ENCODE measurements at places on chromosomes 11 and 22. TPM values are rescaled to one million over a fixed set of nuclear protein-coding genes. Genes with fewer than 3 reads are reported as not detected.
A peak's percentile ranks its signal among the peaks of the same experiment; 100 is the strongest.

GRCh38 chr11:17529844-17530185 is 14.4 kb downstream of the USH1C start:
- H3K27me3 ChIP-seq: no peaks in the 10 kb centered on the region
- DNase-seq: peak; percentile 65
- peaks cover 40% of the 10 kb centered on the region for H3K4me1 ChIP-seq

DNA sequence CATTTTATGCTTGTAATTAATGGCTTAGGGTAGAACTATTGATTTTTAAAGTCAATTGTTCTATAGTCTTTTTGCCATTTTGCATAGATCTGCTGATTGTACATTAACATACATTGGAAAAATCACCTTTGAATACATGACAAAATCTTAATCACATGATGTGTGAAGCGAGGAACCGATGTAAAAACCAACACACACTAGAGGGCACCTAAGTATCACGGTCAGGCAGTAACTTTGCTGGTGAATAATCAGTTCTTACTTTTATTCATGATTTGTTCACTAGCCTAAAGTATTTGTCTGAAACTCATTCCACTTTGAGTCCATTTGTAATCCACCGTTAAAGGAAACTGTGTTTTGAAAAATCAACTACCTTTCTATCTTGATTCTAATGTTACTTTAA is 28.2 kb downstream of the JHY start:
- no peaks in the 10 kb centered on the region for H3K36me3 ChIP-seq
- H3K4me1 ChIP-seq: no peaks in the 10 kb centered on the region
- no peak overlapping the region for H3K27ac ChIP-seq
- no peaks in the 10 kb centered on the region for H3K27me3 ChIP-seq
- peak; percentile 2 for DNase-seq
- no peak overlapping the region for H3K4me3 ChIP-seq

GRCh38 chr11:24575392-24575791 is 78.5 kb downstream of the LUZP2 start:
- H3K4me1 ChIP-seq: no peaks in the 10 kb centered on the region
- H3K36me3 ChIP-seq: no peaks in the 10 kb centered on the region
- DNase-seq: no peak
- no peak overlapping the region for H3K27ac ChIP-seq
- no peak overlapping the region for H3K4me3 ChIP-seq

DNA sequence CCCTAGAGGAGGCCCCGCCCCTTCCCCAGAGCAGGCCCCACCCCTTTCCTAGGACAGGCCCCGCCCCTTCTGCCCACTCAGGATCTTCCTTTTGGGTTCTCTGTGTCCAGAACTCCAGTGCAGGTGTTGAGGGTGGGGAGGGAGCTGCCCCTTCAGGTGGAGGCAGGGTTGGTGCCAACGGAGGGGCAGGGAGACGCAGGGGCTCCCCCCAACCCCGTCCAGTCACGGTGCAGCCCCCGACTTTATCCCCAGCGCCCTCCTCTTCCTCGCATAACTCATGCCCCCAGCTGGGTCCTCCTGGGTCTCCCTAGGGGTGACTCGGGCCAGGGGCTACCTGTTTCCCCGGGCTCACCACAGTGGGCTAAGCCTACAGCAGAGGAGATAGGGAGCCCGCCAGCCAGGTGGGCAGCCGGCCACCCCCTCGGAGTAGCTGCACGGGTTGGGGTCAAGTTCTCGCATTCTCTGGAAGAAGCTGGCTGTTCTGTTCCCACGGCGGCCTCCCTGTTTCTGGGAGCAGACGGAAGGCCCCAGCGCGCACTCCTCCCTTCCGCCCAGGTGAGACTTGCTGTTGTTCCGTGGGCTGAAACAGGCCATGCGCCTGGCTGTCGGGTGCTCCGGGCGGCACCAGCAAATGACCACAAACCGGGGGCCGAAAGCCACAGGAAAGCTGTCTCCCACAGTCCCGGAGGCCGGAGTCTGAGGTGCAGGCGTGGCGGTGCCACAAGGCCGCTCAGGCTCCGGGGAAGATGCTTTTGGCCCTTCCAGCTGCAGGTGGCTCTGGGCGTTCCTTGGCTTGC is 38.9 kb downstream of the MUC2 start:
- H3K27ac ChIP-seq: no peak overlapping the region
- no peak overlapping the region for H3K4me3 ChIP-seq
- DNase-seq: no peak
- H3K36me3 ChIP-seq: no peaks in the 10 kb centered on the region
- no peaks in the 10 kb centered on the region for H3K4me1 ChIP-seq
- no peaks in the 10 kb centered on the region for H3K27me3 ChIP-seq

DNA sequence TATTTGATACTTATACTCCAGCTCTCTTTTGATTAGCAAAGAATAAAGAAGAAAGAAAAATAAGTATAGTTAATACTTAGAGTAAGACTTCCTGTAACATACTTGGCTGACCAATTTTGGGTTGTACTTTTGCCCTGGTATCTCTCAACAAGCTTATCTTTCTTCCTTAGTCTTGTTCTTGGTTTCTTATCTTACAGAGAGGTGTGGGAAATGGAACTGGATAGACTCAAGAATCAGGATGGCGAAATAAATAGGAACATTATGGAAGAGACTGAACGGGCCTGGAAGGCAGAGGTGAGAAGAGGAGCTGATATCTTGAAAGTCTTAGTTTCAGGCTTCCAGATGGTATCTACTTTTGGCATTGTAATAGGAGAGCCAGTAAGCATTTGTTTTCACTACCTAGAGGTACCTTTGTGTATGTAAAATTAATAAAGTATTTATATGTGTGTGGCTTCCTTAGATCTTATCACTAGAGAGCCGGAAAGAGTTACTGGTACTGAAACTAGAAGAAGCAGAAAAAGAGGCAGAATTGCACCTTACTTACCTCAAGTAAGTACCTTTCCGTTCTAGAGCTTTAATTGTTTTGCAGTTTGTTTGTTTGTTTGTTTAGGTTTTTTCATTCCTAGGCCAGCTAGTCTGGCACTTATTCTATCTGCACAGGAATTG is 11.3 kb upstream of the BACE1-AS start:
- DNase-seq: no peak
- H3K36me3 ChIP-seq: no peaks in the 10 kb centered on the region
- H3K27ac ChIP-seq: no peak overlapping the region
- H3K27me3 ChIP-seq: no peaks in the 10 kb centered on the region

- DNase-seq: no peak
- no peak overlapping the region for H3K27ac ChIP-seq
- H3K4me3 ChIP-seq: no peak overlapping the region
- H3K36me3 ChIP-seq: no peaks in the 10 kb centered on the region
Measured at GRCh38 chr11:6237266-6237665, 1.6 kb upstream of the CNGA4 start.

- no peak overlapping the region for H3K4me3 ChIP-seq
- no peak overlapping the region for H3K27ac ChIP-seq
- no peaks in the 10 kb centered on the region for H3K27me3 ChIP-seq
Measured at GRCh38 chr11:61140416-61140815, 20.8 kb downstream of the VPS37C start.

DNA sequence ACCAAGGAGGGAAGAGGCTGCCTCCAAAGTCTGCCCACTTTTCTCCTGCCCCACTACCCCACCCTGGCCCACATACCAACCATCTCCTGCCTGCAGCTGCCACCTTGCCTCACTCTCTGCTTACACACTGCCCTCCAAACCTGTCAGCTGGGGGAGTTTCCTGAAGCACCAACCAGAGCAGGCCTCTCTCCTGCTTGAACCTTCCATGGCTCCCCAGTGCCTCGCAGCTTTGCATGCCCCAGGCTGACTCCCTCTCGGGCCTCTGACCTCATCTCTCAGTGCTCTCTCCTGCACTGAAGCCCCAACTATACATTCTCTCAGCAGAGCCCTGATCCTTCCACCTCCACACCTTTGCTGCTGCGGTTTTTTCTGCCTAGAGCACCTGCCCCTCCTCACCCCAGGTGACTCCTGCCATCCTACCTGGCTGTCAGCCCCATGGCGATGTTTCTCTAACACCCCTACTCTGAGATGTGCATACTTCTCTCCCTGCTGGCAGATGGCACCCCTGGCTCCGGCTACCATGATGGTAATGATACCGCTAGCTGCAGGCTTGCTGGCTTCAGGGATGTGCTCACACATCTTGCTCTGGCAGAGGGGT is 43.5 kb downstream of the MN1 start:
- no peaks in the 10 kb centered on the region for H3K27me3 ChIP-seq
- H3K27ac ChIP-seq: no peak overlapping the region

DNA sequence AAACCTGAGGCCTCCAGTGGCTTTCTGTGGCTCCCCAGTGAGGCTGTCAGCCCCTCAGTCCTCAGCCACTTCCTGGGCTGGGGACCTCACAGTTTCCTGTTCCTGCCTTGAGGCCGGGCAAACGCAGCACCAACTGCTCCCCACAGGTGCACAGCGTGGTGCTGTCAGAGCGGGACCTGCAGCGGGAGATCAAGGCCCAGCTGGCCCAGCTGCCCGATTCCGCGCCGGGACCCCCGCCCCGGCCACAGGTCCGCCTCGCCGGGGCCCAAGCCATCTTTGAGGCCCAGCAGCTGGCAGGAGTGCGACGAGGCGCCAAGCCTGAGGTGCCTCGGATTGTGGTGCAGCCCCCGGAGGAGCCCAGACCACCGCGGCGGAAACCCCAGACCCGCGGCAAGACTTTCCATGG is 5.4 kb downstream of the TBC1D10C start:
- no peaks in the 10 kb centered on the region for H3K36me3 ChIP-seq
- H3K4me3 ChIP-seq: no peak overlapping the region
- H3K4me1 ChIP-seq: 0 out of 2 replicates have a peak, but pooled peaks cover 5% of the 10 kb centered on the region
- H3K27me3 ChIP-seq: peaks cover 33% of the 10 kb centered on the region
- no peak overlapping the region for H3K27ac ChIP-seq

DNA sequence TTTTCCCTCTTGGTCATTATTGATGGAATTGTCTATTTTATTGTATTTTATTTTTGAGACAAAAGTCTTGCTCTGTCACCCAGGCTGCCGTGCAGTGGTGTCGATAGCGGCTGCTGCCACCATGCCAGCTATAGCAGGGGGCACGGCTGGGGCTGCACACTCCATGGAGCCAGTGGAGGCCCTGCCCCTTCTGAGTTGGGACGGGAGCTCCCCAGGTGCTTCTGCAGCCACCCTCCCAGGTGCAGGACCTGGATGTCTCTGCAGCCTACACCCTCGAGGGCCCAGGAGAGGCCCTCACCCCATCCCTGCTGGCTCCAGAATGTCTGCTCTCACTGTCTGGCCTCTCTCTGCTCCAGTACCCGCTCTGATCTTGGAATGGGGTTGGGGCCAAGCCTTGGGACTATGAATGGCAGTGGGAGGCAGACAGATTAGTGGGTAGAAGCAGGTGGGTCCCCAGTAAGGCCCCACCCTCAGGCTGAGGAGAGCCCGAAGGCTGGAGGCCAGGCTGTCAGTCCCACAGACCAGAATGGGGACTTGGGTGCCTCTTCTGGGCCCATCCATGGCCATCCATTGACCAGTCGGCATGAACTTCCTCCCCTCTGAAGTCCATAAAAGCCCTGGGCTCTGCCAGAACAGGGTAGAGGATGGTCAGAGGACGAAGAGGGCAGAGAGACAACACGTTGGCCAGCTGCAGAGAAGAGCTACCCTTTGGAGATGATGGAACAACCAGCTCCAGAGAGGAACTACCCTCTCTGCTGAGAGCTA is 49.6 kb upstream of the ATXN10 start:
- no peak for DNase-seq
- no peaks in the 10 kb centered on the region for H3K36me3 ChIP-seq

DNA sequence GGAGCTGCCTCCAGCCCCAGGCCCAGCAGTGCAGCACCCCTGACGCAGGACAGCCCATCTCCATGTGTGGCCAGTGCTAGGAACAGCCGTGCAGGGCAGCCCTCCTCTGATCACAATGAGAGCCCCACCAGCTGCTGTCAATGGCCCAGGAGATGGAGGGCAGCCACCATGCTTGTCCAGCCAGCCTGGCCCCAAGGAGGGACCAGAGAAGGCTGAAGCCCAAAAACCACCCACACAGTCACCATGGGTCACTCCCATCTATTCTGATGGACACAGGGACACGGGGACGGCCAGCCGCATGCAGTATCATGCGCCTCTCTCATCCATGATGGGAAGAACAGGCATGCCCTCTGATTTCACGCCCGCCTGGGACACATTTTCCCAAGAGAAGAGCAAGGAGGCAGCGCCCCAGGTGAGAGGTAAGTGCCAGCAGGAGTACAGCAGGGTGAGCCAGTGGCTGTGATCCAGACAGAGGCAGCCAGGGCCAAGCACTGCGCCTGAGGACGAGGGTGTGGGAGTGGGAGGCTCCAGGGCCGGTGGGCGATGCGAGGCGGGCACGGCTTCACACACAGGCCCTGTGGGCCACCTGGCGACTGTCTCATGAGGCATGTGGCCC is 33.6 kb upstream of the GNB1L start:
- H3K36me3 ChIP-seq: no peaks in the 10 kb centered on the region
- no peak overlapping the region for H3K4me3 ChIP-seq
- H3K27ac ChIP-seq: no peak overlapping the region
- DNase-seq: no peak
- peaks cover 70% of the 10 kb centered on the region for H3K4me1 ChIP-seq

DNA sequence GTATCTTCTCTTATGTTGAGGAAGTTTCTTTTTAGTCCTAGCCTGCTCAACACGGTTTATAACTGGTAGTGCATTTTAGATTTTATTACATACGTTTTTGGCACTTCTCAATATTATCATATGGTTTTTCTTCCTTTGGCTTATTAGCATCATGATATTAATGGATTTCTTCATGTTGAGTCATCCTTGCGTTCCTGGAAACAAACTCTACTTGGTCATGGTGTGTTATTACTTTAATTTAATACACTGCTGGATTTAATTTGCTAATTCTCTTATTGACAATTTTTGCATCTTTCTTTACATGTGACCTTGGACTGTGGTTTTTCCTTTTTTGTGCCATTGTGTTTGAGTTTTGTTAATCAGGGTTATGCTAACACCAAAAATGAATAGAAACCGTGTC is 20.5 kb downstream of the IGF2 start:
- no peak for DNase-seq
- no peak overlapping the region for H3K4me3 ChIP-seq
- H3K36me3 ChIP-seq: no peaks in the 10 kb centered on the region
- no peaks in the 10 kb centered on the region for H3K27me3 ChIP-seq

GRCh38 chr11:85955531-85955930 is 100.3 kb downstream of the CCDC83 start:
- H3K4me3 ChIP-seq: no peak overlapping the region
- no peak overlapping the region for H3K27ac ChIP-seq
- H3K27me3 ChIP-seq: no peaks in the 10 kb centered on the region

GRCh38 chr11:3160252-3161031 is 4.7 kb downstream of the OSBPL5 start:
- H3K36me3 ChIP-seq: no peaks in the 10 kb centered on the region
- DNase-seq: peak; percentile 90
- H3K4me1 ChIP-seq: peaks cover 7% of the 10 kb centered on the region
- H3K27ac ChIP-seq: no peak overlapping the region

GRCh38 chr22:30575859-30576258 is 1.4 kb upstream of the GAL3ST1 start:
- no peak for DNase-seq
- H3K27me3 ChIP-seq: no peaks in the 10 kb centered on the region
- H3K4me1 ChIP-seq: no peaks in the 10 kb centered on the region
- no peak overlapping the region for H3K4me3 ChIP-seq
- H3K27ac ChIP-seq: no peak overlapping the region

PKDREJ gene
- total RNA-seq: not detected

OR8H1 gene
- total RNA-seq: not detected

TNRC6B gene
- total RNA-seq: 16.4 TPM

All from SJCRH30 (cell line).